GM10248 (cell line): ENCODE measurements at places on chromosomes 1 and 21.

GRCh38 chr1:183687546-183688304 is 34.6 kb upstream of the APOBEC4 start:
- no peak for DNase-seq

GRCh38 chr1:9395018-9395417 is 102.3 kb downstream of the SPSB1 start:
- DNase-seq, result no peak

GRCh38 chr21:31973402-31973944 is 100.7 kb downstream of the HUNK start:
- DNase-seq, result no peak

DNA sequence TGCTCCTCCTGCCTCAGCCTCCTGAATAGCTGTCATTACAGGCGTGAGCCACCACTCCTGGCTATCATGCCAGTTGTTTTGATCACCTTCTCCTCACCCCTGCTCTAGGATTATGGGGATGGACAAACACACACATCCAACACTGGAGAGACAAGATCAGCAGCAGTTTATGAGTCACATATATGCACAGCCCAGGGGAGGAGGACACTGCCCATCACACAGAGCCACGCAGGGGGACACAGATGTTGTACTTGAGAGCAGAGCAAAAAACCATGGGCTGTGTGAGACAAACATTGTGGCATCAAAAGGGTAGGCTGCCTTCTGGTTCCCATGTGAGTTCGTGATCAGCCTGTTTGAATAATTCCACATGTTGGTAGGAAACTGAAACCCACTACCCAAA is 32.1 kb downstream of the EDARADD start:
- no peak for DNase-seq

DNA sequence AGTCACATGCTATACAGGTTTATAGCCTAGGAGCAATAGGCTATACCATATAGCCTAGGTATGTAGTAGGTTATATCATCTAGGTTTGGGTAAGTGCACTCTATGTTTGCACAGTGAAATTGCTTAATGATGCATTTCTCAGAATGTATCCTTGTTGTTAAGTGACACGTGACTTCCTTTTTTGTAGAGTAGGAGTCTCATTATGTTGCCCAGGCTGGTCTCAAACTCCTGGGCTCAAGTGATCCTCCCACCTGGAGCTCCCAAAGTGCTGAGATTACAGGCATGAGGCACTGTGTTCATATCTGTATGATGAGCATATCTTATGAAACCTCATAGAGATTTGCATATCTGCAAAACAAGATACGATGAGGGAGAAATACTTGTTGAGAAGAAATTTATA is 13.8 kb upstream of the ABCB10 start:
- no peak for DNase-seq

GRCh38 chr1:30919025-30919881 is 10.7 kb upstream of the SDC3 start:
- no peak for DNase-seq

DNA sequence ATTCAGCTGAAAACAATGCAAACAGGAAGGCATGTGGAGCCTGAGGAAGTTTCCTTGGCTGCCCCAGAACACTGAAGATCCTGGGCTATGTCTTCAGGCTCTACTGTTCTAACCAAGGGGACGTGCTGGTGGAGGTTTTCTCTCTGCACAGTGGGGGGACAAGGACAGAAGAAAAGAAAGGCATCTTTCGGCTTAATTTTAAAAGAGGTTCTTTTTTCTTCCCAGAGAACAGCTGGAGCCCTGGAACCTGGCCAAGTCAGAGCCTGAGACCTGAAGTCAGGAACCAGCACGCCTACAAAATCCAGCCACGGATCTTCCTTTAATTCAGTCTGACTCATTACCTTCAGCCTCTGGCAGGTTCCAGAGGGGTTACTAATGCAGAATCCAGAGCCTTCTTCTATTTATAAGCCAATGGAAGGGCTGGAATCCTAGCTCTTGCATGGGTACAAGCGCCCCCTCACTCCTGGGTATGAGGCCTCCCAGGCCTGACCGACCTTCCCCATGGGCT is 19.8 kb downstream of the CTNNBIP1 start:
- DNase-seq, result no peak

DNA sequence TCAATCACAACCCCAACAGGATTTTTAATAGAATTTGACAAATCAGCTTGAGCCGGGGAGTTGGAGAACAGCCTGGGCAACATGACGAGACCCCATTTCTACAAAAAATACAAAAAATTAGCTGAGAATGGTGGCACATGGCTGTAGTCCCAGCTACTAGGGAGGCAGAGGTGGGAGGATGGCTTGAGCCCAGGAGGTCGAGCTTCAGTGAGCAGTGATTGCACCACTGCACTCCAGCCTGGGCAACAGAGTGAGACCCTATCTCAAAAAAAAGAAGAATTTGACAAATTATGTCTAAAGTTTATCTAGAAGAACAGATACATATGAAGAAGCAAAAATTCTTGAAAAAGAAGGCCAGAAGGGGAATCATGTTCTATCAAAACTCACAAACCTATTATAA is 43.2 kb downstream of the FRRS1 start:
- no peak for DNase-seq

GRCh38 chr1:29062157-29062942 is 61.4 kb downstream of the TMEM200B start:
- DNase-seq, result no peak

DNA sequence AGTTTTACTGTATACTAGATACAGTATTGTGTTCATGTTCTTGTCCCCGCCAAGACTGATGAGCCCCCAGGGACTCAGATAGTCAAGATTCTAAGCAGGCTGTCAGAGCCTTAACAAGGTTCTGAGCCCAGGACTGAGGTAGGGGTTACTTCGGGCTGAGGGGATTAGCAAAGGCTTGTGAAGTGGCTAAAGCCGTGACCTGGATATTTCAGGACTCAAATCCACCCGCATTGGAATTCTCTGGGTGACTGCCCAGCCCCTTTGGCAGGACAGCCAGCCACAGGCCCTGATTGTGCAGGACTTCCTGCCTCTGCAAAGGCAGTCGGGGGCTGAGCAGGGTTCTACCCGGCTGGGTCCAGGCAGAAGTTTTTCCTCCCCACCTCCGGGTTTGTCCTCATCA is at the start of gene PLA2G5:
Gene PLA2G5, plus strand, starts transcription at position 321 of the 400 bp plus-strand sequence. CDS start 14,637 bp downstream, outside the sequence.
- DNase-seq, result no peak

DNA sequence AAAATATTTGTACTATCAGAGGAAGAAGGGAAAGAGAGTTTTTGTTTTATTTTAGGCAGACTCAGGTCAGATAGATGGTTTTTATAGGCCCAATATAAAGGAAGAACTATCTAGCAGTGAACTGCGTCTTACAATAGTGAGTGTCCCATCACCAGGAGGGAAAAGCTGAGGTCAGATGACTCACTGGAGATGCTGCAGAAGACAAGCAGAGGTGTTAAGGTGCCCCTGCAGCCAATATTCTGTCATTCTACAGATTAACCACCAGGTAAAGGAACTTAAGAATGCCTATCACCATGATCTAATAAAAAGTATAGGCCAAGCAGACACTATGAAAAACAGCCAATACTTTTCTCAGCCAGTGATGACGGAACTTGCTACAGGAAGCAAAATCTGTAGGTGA is 29.6 kb downstream of the IVNS1ABP start:
- DNase-seq, result no peak

DNA sequence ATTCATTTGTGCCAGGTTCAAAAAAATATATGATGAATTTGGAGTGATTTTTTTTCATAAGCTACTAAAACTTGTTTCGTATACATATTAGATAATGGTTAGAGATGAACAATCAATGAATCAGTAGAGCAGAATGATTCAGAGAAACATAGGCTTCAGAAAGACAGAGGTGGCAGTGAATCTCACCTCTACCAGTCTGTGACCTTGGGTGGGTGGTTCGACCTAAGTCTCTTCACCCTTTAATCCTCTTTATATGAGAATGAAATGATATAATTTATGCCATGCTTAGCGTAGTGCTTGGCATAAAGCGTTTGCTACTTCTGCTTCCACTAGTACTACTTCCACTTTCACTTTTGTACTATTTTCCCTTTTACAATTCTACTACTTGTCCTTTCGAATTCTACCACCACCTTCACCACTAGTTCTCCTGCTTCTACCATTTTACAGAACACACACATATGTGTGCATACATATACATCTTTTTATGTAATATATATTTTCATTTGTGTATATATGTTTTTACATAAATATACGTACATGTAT is 45.1 kb downstream of the FYB2 start:
- peak; percentile 11 for DNase-seq

- no peak for DNase-seq
Observed at GRCh38 chr1:111469539-111469938, 4.2 kb upstream of the C1orf162 start.

GRCh38 chr1:155912056-155912536 is 947 bp upstream of the RIT1 start:
- no peak for DNase-seq

- no peak for DNase-seq
Observed at GRCh38 chr1:36034692-36035091, 49.2 kb upstream of the TEKT2 start.

- DNase-seq, result peak; percentile 99
Observed at GRCh38 chr1:1115786-1116700, at the start of gene C1orf159. TSS of gene C1orf159 (minus strand) at chr1:1116089. CDS start at chr1:1091543, 24,546 bp downstream.

DNA sequence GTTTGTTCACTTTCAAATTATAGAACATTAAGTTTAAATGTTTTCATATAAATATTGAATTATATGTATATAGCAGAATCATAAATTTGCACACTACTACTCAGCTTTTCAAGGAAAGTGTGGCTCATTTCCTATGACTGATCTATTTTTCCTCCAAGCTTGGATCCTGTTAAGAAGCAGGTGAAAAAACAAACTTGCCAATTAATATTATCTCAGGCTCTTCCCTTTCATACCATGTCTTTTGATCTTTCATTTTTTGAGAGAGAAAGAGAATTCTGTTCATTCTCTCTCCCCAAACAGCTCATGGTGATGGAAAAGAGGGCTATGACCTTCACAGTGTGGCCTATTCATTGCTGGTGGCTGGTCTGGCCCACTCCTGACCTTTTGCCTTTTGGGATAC is 43.7 kb downstream of the SEC16B start:
- DNase-seq, result no peak
